ENCODE measurements at places on chromosomes 16 and 17.

GRCh38 chr17:38425744-38426143, 2.5 kb upstream of the ARHGAP23 start:
- DNase-seq = no peak

DNA sequence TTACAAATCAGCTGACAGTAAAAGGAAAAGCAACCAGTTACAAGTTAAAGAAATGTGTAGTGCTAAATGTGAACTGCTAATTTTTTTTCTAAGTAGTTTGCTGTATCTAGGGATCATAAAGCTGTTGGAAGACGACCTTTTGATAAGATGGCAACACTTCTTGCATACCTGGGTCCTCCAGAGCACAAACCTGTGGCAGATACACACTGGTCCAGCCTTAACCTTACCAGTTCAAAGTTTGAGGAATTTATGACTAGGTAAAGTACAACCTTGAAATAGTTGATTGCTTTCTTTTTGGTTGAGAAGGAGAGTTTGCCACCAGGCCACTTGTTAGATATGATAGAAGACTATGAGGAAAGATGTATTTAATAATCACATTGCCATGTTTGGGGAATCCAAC, 35.4 kb downstream of the OMG start:
- DNase-seq = no peak

DNA sequence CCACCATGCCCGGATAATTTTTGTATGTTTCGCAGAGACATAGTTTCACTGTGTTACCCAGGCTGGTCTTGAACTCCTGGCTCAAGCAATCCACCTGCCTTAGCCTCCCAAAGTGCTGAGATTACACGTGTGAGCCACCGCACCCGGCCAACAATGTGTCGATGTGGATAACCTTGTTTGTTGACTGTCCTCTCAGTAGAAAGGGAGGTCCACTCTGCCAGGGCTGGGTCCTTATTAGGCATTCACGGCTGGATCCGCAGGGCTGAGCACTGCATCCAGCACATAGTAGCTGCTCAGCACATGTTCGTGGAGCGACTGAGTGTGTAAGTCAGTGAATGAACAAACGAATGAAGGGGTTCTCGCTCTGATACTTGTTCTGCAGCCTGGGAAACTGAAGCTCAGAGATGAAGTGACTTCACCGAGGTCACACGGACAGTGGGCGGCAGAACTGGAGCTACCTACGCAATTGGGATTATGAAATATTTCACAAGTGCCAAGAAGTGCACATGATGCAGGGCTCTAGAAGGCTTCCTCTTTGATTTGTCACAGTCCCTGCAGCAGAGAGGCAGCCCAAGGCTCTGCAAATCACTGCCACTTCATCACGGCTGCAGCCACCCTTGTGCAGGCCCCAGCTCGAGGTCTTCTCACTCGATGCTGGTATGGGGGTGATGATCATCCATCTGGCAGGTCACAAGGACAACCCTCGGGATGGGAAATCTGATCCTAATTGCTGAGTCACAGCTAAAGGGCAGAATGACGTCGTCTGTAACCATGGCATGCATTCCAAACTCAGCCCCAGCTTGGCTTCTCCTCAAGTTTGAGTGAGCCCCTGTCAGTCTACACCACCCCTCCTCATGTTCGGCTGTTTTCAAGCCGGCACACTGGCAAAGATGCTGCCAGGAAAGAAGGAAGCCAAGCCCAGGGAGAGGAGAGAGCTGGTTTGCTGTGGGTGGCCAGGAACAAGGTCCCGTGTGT, 28.0 kb upstream of the SNN start:
- no peak for DNase-seq

DNA sequence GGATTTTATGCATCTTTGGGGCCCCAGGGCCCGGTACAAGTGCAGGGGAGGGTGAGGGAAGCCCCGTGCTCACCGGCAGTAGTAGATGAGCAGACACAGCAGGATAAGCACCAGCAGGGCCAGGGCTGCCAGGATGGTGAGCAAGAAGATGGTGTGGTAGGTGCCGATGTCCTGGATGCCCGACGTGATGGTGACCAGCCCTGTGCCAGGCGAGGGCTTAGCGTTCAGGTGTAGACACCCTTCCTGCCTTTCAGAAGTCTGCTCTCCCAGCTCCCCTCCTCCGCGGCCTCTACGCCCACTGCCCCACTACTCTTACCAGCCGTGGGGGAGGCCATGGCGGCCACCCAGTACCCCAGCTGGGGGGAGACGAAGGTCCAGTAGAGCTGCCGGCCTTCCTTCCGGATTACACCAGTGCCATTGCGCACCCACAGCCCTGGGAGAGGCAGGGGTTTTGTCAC, 8.0 kb downstream of the FAM171A2 start:
- no peak for DNase-seq

Data from CD8-positive, alpha-beta memory T cell (primary cell).